ENCODE measurements at places on chromosomes 7 and 10. TPM values are rescaled to one million over a fixed set of nuclear protein-coding genes. Genes with fewer than 3 reads are reported as not detected.

The ALOX5 gene
- total RNA-seq = 0.29 TPM

The RBP3 gene
- not detected for total RNA-seq

The GBX1 gene
- total RNA-seq = 0.17 TPM

The KNDC1 gene
- total RNA-seq = 1.4 TPM

The HOXA5 gene
- 5.9 TPM for total RNA-seq

The MMD2 gene
- total RNA-seq = not detected

The PIK3CG gene
- not detected for total RNA-seq

The COL26A1 gene
- total RNA-seq = 0.63 TPM

The ARL3 gene
- total RNA-seq = 15.4 TPM

The UCMA gene
- total RNA-seq = not detected

The CC2D2B gene
- not detected for total RNA-seq

The GSAP gene
- total RNA-seq = 3.3 TPM

The FGFBP3 gene
- 2.5 TPM for total RNA-seq

The CHAT gene
- not detected for total RNA-seq

The DOCK1 gene
- 18.8 TPM for total RNA-seq

The CPN1 gene
- 0.29 TPM for total RNA-seq

The METTL27 gene
- total RNA-seq = 8.2 TPM

The CDK5 gene
- total RNA-seq = 32.8 TPM

The ADRB1 gene
- total RNA-seq = 1.4 TPM

The RET gene
- 0.36 TPM for total RNA-seq

The KIAA1549 gene
- 5.9 TPM for total RNA-seq

The PTPRZ1 gene
- not detected for total RNA-seq

The PDZD7 gene
- 0.67 TPM for total RNA-seq

The SLC39A12 gene
- not detected for total RNA-seq

The FBXL13 gene
- 0.30 TPM for total RNA-seq

The OPN4 gene
- not detected for total RNA-seq

The PRLHR gene
- not detected for total RNA-seq

The RP9 gene
- 37.1 TPM for total RNA-seq

The CADPS2 gene
- total RNA-seq = 0.05 TPM

The DMTF1 gene
- total RNA-seq = 14.7 TPM

The TSPAN12 gene
- total RNA-seq = 0.79 TPM

The FOXP2 gene
- total RNA-seq = not detected

The HKDC1 gene
- 11.8 TPM for total RNA-seq

The PNLIP gene
- total RNA-seq = not detected

The DPY19L1 gene
- 35.5 TPM for total RNA-seq

The SHH gene
- 0.43 TPM for total RNA-seq

The FAM20C gene
- total RNA-seq = 40.3 TPM

The MSS51 gene
- 0.48 TPM for total RNA-seq

The PRTFDC1 gene
- 17.7 TPM for total RNA-seq

The ETV1 gene
- 2.5 TPM for total RNA-seq

The MMRN2 gene
- 1.0 TPM for total RNA-seq

The ACSL5 gene
- total RNA-seq = 0.41 TPM

The OR2A5 gene
- total RNA-seq = not detected

The CCDC172 gene
- not detected for total RNA-seq

The FRMD4A gene
- 2.6 TPM for total RNA-seq

The NEBL gene
- total RNA-seq = 11.9 TPM

The A1CF gene
- 0.05 TPM for total RNA-seq

The SPDYE6 gene
- total RNA-seq = not detected

The CRPPA gene
- 0.75 TPM for total RNA-seq

The PSTK gene
- 3.7 TPM for total RNA-seq

The MEIG1 gene
- total RNA-seq = 0.74 TPM

The PTF1A gene
- not detected for total RNA-seq

The CTAGE4 gene
- not detected for total RNA-seq

All from A549 treated with Hydrocortisone at 1 μM for 4 hours (cell line).